ENCODE measurements at places on chromosomes 7 and 10. TPM values are rescaled to one million over a fixed set of nuclear protein-coding genes. Genes with fewer than 3 reads are reported as not detected.

GRCh38 chr10:121998462-121998861, 9.5 kb downstream of the TACC2 start:
- no peak for DNase-seq

DNA sequence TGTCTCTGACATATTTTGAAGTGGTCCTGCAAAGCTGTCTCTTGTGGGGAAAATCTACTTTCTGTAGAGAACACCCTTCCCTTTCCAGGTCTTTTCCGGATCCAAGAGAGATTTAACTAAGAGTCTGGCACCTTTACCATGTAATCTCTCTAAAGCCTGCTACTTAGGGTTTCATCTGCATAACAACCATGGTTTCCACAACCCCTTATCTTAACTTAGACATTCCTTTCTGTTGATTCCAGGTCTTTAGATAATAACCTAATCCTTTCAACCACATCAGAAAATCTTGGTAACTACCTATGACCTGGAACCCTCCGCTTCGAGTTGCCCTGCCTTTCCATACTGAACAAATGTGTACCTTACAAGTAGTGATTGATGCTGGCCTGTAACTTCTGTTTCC, 243.6 kb upstream of the PTER start:
- DNase-seq, result no peak

DNA sequence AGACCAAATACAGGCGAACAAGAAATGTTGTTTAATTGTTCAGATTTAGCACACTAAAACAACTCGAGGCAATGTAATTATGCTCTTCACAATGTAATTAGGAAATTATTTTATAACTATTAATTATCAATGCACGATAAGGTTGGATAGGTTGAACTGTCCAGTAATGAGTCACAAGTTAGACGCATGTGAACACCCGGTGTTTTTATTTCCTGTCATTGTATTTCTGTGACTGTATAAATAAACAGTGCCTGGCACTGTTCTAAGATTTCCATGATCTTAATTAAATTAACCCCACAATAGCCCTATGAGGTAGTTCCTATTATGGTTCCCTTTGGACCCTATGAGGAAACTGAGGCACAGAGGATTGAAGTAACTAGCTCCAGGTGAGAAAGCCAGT, 26.2 kb downstream of the C10orf105 start:
- DNase-seq, result no peak

- DNase-seq, result no peak
These were observed 18.6 kb upstream of the GATA3 start for GRCh38 chr10:8035641-8036470.

- no peak for DNase-seq
These were observed 67.6 kb downstream of the TMEM130 start for GRCh38 chr7:98802088-98802780.

- no peak for DNase-seq
These were observed 147.2 kb upstream of the FAM171A1 start for GRCh38 chr10:15518250-15518649.

The IGFBP3 gene
- total RNA-seq, result 21.6 TPM

The GJC3 gene
- not detected for total RNA-seq

The PPP1R3A gene
- total RNA-seq, result not detected

The IL6 gene
- total RNA-seq, result not detected
